ENCODE measurements at places on chromosomes 1 and 21. TPM values are rescaled to one million over a fixed set of nuclear protein-coding genes. Genes with fewer than 3 reads are reported as not detected.

OR2T35 gene
- not detected for total RNA-seq

TMEM82 gene
- total RNA-seq: not detected

- DNase-seq: no peak
- no peak overlapping the region for H3K4me3 ChIP-seq
- peaks cover 13% of the 10 kb centered on the region for H3K4me1 ChIP-seq
- peaks cover 11% of the 10 kb centered on the region for H3K36me3 ChIP-seq
These were observed 11.3 kb downstream of the RWDD2B start for GRCh38 chr21:29007810-29008209.

- peak overlapping the region; percentile 96 for H3K4me3 ChIP-seq
- peaks cover 39% of the 10 kb centered on the region for H3K4me1 ChIP-seq
These were observed 996 bp upstream of the C1orf159 start for GRCh38 chr1:1116701-1117468.

Data from K562 (cell line).